ENCODE measurements at places on chromosomes 2 and 18.

DNA sequence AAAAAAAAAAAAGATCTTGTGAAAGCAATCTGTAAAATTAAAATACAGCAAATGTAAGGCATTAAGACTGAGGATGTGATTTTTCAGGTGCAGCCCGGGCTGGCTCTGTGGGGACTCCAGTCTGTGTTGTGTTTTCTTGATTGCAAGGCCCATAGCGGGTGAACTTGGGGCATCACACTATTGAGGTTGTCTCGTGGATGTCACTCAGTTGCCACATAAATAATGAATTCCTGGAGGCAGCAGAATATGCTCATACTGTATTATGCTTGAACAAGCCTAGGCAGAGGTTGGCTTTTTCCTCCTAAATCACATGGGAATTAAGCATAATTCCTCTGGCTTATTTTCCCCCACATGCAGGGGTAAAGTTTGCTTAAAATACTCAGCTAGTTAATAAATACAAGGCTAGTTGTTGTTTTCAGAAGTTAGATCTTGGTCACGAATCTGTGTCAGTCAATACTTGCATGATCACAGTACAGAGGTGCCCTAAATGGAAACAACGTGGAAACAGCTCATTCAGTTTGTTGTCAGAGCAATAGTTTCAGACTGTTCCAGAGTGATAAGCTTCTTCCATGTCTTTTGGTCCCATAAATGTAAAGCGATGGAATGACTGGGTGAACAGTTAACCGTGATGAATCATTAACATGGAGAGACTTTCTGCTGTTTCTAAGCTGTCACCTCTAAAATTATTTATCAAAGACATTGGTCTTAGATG is 16.4 kb downstream of the GEMIN6 start:
- no peak for DNase-seq

DNA sequence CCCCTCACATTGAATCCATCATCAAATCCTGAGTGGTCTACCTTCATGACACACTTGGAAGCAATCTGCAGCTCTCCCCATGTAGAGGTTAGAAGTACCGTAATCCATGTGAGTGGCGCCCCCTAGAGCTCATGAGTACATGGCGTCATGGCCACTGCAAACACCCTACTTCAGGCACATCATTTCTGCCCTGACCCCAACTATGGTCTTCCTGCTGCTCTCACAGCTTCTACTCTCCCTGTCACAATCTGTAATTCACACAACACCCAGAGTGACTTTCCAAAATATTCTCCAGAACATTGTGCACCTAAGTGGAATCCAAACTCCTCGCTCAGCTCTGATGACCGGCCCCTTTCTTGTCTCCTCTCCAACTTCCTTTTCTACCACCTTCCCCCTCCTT is 141.9 kb downstream of the ANKRD44 start:
- no peak for DNase-seq

GRCh38 chr2:241215421-241215820 is 26.9 kb downstream of the ANO7 start:
- DNase-seq: no peak

- no peak for DNase-seq
Measured at GRCh38 chr2:75251896-75252295, 52.6 kb upstream of the TACR1 start.

DNA sequence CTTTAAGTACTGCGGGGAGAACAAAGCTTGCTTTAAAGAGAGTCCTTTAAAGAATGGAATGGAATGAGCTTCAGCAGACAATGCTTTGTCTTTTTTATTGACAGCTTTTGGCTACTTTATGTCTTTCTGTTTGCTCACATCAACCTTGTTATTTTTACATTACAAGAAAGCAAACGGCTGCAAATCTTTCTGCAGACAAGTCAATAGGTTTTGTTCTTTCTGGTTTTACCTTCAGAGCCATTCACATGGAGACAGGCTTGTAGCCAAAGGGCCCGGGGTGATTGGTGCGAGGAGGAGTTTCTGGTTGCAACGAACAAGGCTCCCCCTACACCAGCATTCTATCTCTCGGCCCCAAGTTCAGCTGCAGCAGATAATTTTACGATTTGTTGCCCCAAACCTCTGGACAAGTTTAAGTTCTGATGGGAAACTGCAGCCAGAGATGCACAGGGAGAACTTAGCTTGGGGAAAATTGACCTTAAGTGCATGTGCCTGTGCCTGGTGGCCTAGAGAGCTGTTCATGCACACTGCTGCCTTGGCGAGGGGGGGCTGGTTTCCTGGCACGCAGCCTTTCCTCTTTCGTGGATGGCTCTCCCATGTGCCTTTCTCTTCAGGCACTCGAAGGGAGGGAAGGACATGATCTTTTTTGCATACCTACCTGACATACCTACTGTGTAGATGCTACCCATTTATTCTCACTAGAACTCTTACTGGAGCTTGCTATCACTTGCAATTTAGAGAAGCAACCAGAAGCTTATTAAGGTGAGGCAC is 543.2 kb downstream of the DCDC2C start:
- no peak for DNase-seq

GRCh38 chr2:147530033-147530432 is 314.8 kb upstream of the ACVR2A start:
- no peak for DNase-seq

GRCh38 chr2:48043746-48044145 is 137.4 kb upstream of the FBXO11 start:
- DNase-seq: no peak

DNA sequence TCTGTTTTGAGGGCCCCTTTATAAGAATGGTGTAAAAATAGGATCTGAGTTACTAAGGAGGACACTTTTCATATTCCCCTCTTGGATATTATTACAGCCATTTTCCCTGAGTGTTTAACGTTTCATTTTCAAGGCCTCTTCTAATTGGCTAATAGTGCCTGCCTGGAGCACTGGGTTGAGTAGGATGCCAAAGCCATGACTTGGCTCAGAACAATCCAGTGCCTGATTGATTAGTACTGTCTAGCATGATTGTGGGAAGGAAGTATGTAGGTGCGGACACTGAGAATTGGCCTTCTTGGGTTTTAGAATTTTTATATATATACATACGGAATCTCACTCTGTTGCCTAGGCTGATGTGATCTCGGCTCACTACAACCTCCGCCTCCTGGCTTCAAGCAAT is 66.1 kb downstream of the NAB1 start:
- DNase-seq: no peak

DNA sequence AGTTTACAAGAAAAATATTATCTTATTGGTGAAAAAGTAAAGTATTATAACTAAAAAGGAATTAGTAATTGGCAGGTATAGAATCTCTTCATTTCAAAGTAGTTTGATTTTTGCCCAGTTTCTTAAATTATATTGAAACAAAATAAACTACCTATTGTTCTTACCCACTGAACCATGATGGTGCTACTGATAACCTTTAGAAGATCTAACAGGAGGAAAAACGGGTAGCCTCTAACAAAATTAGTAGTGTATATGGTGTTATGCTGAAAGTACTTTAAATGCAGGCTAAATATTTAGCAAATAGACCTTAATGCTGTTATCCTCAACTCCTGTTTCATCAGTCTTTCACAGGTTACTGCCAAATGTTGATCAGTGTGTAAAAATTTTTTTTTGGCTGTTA is 19.1 kb downstream of the MRPS9 start:
- no peak for DNase-seq

GRCh38 chr2:191713837-191714236 is 35.9 kb downstream of the NABP1 start:
- no peak for DNase-seq

- DNase-seq: no peak
Measured at GRCh38 chr2:8566155-8566670, 115.6 kb upstream of the ID2 start.
